ENCODE measurements at places on chromosomes 2 and 18.

- DNase-seq: no peak
Measured at GRCh38 chr18:77124452-77124922, 8.1 kb downstream of the MBP start.

DNA sequence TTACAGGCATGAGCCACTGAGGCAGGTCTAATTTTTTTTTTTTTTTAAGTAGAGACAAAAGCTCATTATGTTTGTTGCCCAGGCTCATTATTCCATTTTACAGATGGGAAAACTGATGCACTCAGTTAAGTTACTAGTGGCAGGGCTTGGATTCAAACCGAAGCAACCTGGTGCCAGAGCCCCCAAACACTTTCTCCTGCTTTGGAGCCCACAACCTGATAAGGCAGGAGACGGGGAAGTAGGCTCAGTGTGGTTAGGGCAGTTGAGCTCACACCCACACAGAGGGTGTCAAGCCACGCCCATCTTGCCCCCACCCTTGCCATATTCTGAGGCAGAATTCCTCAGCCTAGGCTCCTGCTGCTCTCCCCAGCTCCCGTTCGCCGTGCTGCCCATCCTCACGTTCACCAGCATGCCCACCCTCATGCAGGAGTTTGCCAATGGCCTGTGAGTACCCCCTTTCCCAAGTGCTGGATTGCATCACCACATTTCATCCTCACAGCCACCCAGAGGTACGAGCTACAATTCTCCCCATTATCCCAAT lies 5.8 kb upstream of the CTDSP1 start:
- no peak for DNase-seq

GRCh38 chr18:519019-519879 lies 18.7 kb upstream of the COLEC12 start:
- no peak for DNase-seq

GRCh38 chr2:112541315-112542122 lies 746 bp upstream of the POLR1B start:
- no peak for DNase-seq

- DNase-seq: no peak
Measured at GRCh38 chr2:24438106-24438505, 52.9 kb upstream of the NCOA1 start.

- no peak for DNase-seq
Measured at GRCh38 chr18:23718731-23719130, 29.5 kb downstream of the LAMA3 start.

All from NCI-H187 treated with DMSO at 0.1 percent for 48 hours (cell line).